ENCODE measurements at places on chromosomes 13 and 19. TPM values are rescaled to one million over a fixed set of nuclear protein-coding genes. Genes with fewer than 3 reads are reported as not detected.
A peak's percentile ranks its signal among the peaks of the same experiment; 100 is the strongest.

- no peak for DNase-seq
- H3K36me3 ChIP-seq = no peaks in the 10 kb centered on the region
- H3K27ac ChIP-seq = peak within 1 kb of the TSS; percentile 30
- no peaks in the 10 kb centered on the region for H3K4me1 ChIP-seq
- H3K4me3 ChIP-seq = peak within 1 kb of the TSS; percentile 29
Observed at GRCh38 chr19:7746903-7747884, at the start of gene CD209. Gene CD209 (minus strand): TSS chr19:7747534. CDS start chr19:7747511, 23 bp downstream.

- peaks cover 85% of the 10 kb centered on the region for H3K4me1 ChIP-seq
- no peaks in the 10 kb centered on the region for H3K27me3 ChIP-seq
- H3K36me3 ChIP-seq = peaks cover 3% of the 10 kb centered on the region
- H3K4me3 ChIP-seq = peak overlapping the region; percentile 94
- H3K27ac ChIP-seq = peak overlapping the region; percentile 99
Observed at GRCh38 chr19:13841962-13842290, 35.0 kb upstream of the NANOS3 start.

The ACER1 gene
- total RNA-seq = not detected

GRCh38 chr13:77373502-77373901 lies 46.6 kb upstream of the MYCBP2 start:
- no peak overlapping the region for H3K4me3 ChIP-seq
- no peaks in the 10 kb centered on the region for H3K4me1 ChIP-seq
- no peak for DNase-seq
- H3K27ac ChIP-seq = no peak overlapping the region
- H3K36me3 ChIP-seq = no peaks in the 10 kb centered on the region

The SIGLEC5 gene
- not detected for total RNA-seq

- H3K36me3 ChIP-seq = peaks cover 54% of the 10 kb centered on the region
- peaks cover 11% of the 10 kb centered on the region for H3K27me3 ChIP-seq
- peak overlapping the region; percentile 81 for H3K27ac ChIP-seq
- H3K4me1 ChIP-seq = peaks cover 72% of the 10 kb centered on the region
- no peak for DNase-seq
- peak overlapping the region; percentile 67 for H3K4me3 ChIP-seq
Observed at GRCh38 chr19:49687566-49688316, 1.7 kb upstream of the ADM5 start.

The MUC16 gene
- total RNA-seq = not detected

The ERICH6B gene
- total RNA-seq = not detected

Data from left ventricle myocardium inferior (tissue), 1 donor.